ENCODE measurements at places on chromosomes 4 and X. TPM values are rescaled to one million over a fixed set of nuclear protein-coding genes. Genes with fewer than 3 reads are reported as not detected.

Gene LDOC1
- total RNA-seq, result 1.0 TPM

Gene RADX
- total RNA-seq, result not detected

Gene KIAA1210
- not detected for total RNA-seq

Gene UGT2B17
- total RNA-seq, result not detected

Gene STPG2
- total RNA-seq, result not detected

Gene PHEX
- 0.18 TPM for total RNA-seq

Gene FAAH2
- not detected for total RNA-seq

Gene CLTRN
- total RNA-seq, result 0.57 TPM

Gene IL13RA1
- total RNA-seq, result 14.7 TPM

Gene LINC00632
- 0.17 TPM for total RNA-seq

Gene XK
- total RNA-seq, result 1.7 TPM

DNA sequence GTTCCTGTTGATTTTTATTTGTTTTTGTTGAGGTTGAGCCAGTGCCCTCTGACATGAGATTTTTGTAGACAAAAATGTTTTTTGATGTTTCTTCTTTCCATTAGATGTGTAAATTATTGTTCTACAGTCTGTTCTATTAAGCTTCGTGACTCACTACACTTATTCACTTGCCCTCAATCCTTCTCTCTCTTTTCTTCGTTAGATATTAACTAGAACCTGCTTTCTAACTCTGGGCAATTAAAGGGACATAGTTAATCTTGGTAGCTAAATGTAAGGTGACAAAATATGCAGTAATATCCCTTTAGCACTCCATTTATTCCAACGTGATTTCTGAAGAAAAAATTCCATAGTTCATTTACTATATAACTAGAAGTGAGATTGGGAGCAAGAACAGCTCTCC is 333.9 kb downstream of the PDHA2 start:
- DNase-seq, result no peak

GRCh38 chrX:45068569-45068968 is 132.1 kb downstream of the DIPK2B start:
- peak; percentile 12 for DNase-seq

DNA sequence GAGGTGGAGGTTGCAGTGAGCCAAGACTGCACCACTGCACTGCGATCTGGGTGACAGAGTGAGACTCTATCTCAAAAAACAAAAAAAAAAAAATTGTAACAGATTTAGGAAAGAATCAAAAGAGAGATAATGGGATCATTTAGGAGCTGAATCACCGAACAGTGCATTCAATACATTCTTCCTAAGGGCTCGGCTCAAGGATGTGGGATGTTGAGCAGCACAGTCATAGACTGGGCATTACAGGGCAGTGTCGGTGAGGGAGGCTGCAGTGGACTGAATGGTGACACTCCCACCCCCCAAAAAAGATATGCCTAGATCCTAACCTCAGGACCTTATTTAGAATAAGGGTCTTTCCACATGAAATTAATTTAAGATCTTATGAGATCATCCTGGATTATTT is 70.0 kb downstream of the EVC2 start:
- DNase-seq, result peak; percentile 76

DNA sequence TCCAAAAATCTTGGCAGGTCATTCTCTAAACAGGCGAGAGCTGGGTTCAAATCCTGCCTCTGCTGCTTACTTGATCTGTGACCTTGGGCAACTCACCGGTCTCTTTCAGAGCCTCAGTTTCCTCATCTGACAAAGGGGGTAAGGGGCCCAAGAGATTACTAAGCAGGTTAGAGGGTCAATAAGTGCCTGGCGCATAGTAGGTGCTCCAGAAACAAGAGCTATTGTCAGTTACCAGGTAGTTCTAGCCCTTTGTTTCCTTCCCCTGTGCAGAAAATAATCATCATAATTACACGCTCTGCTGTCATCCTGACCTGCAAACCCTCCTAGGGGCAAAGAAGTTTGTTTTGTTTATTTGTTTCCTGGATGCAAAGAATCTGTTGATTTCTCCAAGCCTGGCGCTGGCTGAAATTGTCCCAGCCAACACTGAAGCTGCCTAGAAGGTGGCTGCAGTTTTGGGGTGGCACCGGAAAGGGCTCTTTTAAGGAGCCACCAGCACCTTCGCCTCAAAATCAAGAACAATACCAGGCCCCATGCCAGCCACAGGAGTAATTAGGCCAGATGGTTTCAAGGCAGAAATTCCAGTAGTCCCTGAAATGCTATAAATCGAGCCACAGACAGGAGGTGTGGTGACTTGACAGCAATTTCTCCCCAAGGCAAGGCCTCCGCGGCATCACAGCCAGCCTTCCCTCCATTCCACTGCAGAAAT is 10.2 kb upstream of the KIAA0232 start:
- peak; percentile 62 for DNase-seq

DNA sequence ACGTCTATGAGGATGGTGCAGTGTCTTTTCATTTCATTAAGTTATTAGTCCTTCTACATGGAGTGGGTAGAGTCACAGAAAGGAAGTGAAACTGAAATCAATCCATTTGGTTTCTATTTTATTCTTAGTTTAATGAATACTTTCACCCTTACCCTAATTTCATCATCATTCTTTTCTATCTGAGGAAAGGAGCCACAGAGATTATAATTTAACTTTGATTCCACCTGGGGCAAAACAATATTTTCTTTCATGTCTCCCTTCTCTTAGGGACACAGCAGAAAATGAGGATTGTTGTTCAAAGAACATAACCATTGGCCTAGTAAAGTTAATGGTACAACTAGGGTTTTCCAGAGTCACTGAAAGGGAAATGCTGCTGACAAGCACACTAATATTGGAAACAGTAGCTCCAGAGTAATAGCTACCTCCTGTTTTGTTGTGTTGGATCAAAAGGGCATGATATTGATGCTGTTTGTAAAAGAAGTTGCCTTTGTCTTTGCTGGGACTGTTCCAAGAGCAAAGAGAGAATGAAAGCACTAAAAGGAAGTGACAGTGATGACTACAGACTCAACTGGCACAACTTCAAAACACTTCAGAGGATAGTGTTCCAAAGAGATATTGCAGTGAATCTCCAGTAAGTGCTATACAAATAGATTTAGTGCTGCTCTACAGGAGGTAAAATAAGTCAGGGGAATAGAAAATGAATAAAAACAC is 247.1 kb upstream of the PITX2 start:
- no peak for DNase-seq

- DNase-seq, result no peak
Measured at GRCh38 chr4:32931475-32931874, 2211.3 kb downstream of the PCDH7 start.

GRCh38 chr4:6415031-6415705 is 57.2 kb downstream of the PPP2R2C start:
- no peak for DNase-seq

GRCh38 chr4:184648054-184648312 is 1.3 kb downstream of the CASP3 start:
- DNase-seq, result no peak

- no peak for DNase-seq
Measured at GRCh38 chr4:75908555-75908954, 6.3 kb upstream of the PPEF2 start.

- no peak for DNase-seq
Measured at GRCh38 chrX:149004936-149005335, 500.2 kb downstream of the IDS start.

GRCh38 chr4:104728380-104729122 is 233.9 kb upstream of the CXXC4 start:
- peak; percentile 70 for DNase-seq

DNA sequence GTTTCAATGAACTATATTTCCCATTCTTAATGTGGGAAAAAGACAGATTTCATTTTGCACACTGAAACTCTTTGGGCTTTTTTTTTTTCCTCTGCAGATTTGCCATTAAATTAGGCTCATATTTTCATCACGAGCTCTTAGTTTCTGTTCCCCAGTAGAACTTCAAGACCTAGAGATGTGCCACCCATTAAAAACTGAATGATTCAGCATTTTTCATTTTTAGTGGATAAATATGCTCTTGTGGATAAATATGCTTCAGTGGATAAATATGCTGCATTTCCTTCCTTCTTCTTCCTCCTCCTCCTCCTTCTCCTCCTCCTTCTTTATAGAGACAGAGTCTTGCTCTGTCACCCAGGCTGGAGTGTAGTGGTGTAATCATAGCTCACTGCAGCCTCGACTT is 322.4 kb upstream of the PRKX start:
- no peak for DNase-seq

GRCh38 chrX:38154340-38154739 is 66.3 kb downstream of the SRPX start:
- no peak for DNase-seq

DNA sequence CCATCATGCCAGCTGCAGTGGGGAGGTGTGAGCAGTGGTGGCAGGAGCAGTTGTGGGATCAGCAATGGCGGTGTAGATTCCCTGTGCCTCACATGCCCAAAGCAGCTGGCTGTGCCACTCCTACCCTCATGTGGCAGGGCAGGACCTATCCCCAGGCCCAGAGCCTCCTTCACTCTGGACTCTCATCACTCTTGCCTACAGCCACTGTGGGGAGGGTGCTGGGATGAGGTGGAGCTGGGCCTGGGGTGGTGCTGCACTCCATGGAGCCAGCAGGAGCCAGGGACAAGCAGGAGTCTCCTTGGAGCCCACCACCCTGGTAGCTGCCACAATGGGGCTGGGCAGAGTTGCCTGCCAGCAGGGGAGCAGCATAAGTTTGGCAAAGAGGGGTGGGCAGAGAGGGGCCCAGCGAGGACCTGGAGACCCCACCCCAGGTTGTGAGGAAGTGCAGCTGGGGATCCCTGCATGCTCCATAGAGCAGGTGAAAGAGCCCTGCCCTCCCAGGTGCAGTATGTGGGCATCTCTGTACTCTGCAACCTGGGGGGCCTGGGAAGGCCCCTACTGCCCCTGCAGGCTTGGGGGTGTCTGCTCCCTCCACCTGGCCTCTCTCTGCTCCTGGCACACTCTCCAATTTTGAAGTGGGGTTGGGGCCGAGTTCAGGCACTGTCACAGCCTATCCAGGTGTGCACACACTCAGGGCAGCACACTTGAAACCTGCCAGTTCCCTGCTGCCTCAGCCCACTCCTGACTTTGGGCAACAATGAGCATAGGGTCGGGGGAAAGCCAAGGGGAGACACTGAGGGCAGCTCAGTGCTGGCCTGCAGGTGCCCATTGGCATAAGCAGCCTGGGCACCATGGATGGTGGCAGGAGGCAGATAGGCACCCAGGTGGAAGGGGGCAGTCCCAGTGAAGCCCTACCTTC is 74.0 kb upstream of the INTU start:
- DNase-seq, result no peak

Measured in Daoy (cell line).